ENCODE measurements at places on chromosomes 13 and 19. TPM values are rescaled to one million over a fixed set of nuclear protein-coding genes. Genes with fewer than 3 reads are reported as not detected.

The CLIP3 gene
- 0.21 TPM for total RNA-seq

The NECTIN2 gene
- total RNA-seq = 0.36 TPM

The EDDM13 gene
- 0.42 TPM for total RNA-seq

The SMIM17 gene
- not detected for total RNA-seq

The RFPL4A gene
- total RNA-seq = not detected

The KLK15 gene
- total RNA-seq = not detected

The TMIGD2 gene
- 7.6 TPM for total RNA-seq

The CPT1C gene
- total RNA-seq = 0.32 TPM

The KCNN4 gene
- total RNA-seq = 83.8 TPM
